ENCODE measurements at places on chromosomes 2 and 18.

- H3K36me3 ChIP-seq, result no peaks in the 10 kb centered on the region
- no peaks in the 10 kb centered on the region for H3K27me3 ChIP-seq
- no peak overlapping the region for H3K4me3 ChIP-seq
- no peak overlapping the region for H3K27ac ChIP-seq
Measured at GRCh38 chr2:143551971-143552650, 422.9 kb downstream of the ARHGAP15 start.

DNA sequence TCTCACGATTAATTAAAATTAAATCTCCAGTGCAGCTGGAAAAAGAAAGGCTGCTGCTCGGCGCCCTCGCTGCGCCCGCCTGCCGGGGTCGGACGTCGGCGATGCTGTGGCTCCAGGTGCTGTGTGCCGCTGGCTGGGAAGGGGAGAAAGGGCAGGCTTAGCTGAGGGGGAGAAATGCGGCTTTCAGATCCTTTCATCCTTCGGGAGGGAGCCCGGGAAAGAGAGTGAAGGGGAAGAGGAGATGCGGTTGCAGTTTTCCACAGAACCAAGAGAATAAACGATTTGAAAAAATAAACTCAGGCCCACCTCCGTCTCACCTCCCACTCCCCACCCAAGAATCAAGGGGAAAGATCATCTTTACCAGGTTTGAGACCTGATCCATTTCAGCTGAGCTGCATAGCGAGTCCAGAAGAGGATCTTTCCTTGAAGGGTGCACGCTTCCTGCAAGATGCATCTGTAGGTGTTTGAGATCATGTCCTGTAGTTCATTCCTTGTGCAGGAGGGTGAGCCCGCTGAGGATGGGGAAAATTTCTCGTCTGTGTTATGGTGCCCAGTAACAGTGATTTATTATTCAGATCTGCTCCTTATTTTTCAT is 495 bp downstream of the TMEM169 start:
- peak overlapping the region; percentile 69 for H3K4me3 ChIP-seq
- no peaks in the 10 kb centered on the region for H3K27me3 ChIP-seq
- no peaks in the 10 kb centered on the region for H3K36me3 ChIP-seq
- H3K4me1 ChIP-seq, result peaks cover 20% of the 10 kb centered on the region
- H3K27ac ChIP-seq, result peak overlapping the region; percentile 59

DNA sequence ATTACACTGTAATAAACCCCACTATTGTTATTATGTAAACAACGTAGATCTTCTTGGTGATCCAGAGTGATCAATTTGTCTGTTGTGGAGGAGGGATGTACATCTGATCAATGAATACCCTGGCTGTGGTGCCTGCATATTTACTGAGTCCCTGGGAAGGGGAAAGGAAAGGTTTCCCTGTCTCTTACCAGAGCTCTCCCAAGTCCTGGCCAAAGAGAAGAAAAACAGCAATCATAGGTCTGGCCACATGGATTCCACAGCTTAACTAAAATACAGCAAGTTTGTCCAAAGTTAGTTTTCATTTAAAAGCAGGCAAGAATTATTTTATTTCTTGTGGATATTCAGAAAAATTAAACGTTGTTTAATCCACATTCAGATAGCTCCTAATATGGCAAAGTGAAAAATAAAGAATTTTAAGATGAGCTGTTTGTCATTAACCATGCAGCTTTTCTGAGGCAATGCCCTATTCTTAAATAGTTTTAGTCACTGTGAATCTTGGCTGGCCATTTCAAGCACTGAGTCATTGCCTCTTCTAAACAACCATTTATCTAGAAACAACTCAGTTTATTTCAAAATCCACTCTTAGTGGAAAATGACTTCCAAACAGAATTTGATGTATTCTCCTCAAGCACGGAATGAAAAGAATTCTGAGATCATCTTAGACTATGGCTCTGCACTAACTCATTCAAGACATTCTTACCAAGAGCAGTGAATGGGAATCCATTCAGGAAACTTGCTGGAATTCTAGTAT is 1004.4 kb upstream of the CDH2 start:
- no peak for DNase-seq
- H3K4me3 ChIP-seq, result no peak overlapping the region
- peak overlapping the region; percentile 45 for H3K27ac ChIP-seq

GRCh38 chr18:76995896-76996295 is 136.7 kb downstream of the MBP start:
- no peaks in the 10 kb centered on the region for H3K36me3 ChIP-seq
- peaks cover 4% of the 10 kb centered on the region for H3K4me1 ChIP-seq
- no peak overlapping the region for H3K27ac ChIP-seq
- no peak for DNase-seq

DNA sequence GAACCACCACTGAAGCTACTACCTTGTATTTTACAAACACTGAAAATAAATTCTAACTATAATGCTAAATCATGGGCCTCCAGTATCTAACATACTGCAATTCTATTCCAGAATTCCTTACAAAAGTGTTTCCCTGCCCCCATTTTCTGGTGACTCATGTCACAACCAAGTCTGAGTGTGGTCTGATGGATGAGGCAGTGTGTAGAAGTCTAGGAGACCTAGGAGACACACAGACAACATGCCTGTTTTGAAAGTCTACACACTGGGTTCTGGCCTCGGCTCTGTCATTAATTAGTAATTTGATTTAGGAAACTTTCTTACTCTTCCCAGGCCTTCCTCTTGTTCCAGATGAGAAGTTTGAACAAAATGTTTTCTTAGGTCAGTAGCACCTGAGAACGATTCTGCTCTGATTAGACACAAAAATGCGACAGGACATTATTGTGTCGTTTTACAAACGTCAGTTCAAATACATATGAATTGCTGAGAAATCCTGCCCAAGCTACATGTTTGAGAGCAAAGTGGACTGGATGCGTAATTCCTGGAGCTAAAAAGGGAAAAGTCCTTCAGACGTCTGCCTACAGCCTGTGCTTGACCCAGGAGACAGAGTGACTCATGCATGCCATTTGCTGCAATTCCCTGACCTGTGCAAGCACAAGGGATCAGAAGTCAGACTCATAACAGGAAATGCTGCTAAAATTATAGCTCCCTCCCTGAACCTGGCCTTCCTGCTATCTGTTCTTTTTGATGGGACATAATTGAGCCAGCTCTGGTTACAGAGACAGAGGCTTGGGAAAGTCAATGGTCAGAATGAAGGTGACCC is 494.4 kb downstream of the SOX11 start:
- no peak overlapping the region for H3K4me3 ChIP-seq
- H3K4me1 ChIP-seq, result no peaks in the 10 kb centered on the region
- H3K36me3 ChIP-seq, result no peaks in the 10 kb centered on the region
- H3K27me3 ChIP-seq, result no peaks in the 10 kb centered on the region
- no peak overlapping the region for H3K27ac ChIP-seq

DNA sequence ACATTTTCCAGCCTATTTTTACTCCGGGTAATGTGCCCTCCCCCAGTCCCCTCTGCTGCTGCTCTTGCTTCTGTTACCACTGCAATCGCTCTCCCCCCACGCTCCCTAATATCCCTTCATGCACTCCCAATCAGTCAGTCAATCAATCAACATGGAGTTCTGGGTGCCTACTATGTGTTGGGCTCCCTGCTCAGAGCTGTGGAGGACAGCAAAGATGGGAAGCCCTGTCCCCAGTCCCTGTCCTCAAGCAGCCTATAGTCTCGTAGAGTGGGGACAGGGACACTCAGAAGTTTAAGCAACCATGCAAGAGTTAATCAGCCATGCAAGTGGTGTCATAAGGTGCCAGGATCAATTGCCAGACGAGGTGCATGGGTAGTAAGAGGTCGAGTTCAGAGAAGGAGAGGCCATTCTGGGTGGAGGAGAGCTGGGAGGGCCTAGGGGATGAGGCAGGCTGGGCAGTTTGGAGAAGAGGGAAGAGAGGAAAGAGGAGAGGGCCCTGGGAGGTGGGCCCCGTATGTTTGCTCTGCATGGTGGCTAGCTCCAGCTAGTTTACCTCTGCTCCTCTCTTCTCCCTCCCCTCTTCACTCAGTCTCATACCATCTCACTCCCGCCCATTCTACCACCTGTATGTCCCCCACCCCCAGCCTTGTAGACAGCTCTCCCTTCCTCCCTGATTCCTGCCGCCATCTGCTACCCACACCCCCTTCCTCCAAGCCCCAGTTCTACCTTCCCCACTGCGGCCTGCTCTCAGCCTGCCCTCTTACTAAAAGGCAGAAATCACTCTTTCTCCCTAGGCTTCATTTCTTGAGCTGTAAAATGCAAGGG is 3.9 kb downstream of the ASIC4 start:
- H3K4me1 ChIP-seq, result peaks cover 30% of the 10 kb centered on the region
- no peak overlapping the region for H3K27ac ChIP-seq

DNA sequence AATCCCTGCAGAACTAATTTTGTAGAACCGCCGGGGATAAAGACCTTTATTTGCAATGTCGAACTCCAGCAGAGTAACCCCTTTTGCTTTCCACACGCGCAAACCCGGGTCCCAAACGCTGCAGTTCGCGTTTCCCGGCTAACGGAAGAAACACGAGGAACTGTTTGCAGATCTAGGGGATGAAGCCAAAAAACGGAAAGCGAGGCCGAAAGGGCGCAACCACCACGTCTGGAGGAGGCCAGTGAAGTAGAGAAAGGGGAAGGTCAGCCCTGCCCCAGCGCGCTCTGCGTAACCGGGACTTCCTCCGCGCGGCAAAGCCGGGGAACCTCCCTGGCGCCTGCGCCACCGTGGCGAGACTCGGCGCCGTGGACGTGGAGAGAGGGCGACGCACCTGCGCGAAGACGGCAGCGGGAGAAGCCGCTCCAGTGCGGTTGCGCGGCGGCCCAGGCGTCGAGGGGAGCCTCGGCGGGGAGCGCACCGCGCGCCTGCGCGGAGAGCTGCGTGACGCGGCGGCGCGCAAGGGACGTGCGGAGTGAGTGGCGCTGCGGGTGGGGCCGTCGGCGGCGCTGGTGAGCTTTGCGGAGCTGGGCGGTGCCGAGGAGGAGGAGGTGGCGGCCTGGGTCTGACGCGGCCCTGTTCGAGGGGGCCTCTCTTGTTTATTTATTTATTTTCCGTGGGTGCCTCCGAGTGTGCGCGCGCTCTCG is at the start of gene PPP1CB:
Gene PPP1CB (plus strand): TSS at position 579 of the 704 bp plus-strand sequence. CDS start 295 bp downstream, outside the sequence.
- H3K27ac ChIP-seq, result peak within 1 kb of the TSS; percentile 94
- peaks cover 52% of the 10 kb centered on the region for H3K4me1 ChIP-seq
- peak; percentile 99 for DNase-seq
- peak within 1 kb of the TSS; percentile 95 for H3K4me3 ChIP-seq
- H3K27me3 ChIP-seq, result no peaks in the 10 kb centered on the region
- H3K36me3 ChIP-seq, result no peaks in the 10 kb centered on the region

DNA sequence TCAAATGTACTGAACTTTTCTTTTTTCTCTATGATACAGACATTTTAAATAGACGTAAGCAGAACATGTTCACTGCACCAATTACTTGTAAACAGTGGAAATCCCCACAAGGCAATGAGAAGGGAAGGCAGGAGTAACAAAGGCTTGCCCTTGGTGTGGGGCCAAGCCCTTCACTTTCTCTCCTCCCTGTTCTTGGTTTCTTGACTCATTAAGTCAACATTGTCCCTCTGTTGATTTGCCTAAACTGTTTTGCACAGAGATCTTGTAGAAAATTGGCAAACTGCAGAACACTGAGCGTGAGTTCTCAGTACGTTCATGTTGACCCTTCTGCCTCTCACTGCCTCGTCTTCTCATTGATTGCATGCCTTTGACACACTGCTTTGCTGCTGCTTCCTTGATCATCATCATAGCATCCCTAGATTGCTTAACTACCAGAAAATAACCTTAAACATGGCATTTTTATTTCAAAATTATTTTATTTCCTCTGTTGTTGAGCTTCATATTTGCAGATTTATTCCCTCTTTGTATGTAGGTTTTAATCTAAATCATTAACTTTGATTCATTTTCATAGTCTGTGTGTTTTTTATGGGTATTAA is 257.7 kb downstream of the PTGR3 start:
- no peaks in the 10 kb centered on the region for H3K36me3 ChIP-seq
- H3K27ac ChIP-seq, result no peak overlapping the region
- H3K4me3 ChIP-seq, result no peak overlapping the region
- peaks cover 5% of the 10 kb centered on the region for H3K4me1 ChIP-seq
- DNase-seq, result no peak

- no peaks in the 10 kb centered on the region for H3K27me3 ChIP-seq
- H3K36me3 ChIP-seq, result no peaks in the 10 kb centered on the region
- peak overlapping the region; percentile 92 for H3K27ac ChIP-seq
- no peak for DNase-seq
Measured at GRCh38 chr18:13216092-13216582, 2.4 kb upstream of the LDLRAD4 start.

GRCh38 chr2:84482603-84483002 is 23.5 kb upstream of the SUCLG1 start:
- H3K27me3 ChIP-seq, result no peaks in the 10 kb centered on the region
- H3K4me1 ChIP-seq, result no peaks in the 10 kb centered on the region
- no peak overlapping the region for H3K27ac ChIP-seq
- no peaks in the 10 kb centered on the region for H3K36me3 ChIP-seq

DNA sequence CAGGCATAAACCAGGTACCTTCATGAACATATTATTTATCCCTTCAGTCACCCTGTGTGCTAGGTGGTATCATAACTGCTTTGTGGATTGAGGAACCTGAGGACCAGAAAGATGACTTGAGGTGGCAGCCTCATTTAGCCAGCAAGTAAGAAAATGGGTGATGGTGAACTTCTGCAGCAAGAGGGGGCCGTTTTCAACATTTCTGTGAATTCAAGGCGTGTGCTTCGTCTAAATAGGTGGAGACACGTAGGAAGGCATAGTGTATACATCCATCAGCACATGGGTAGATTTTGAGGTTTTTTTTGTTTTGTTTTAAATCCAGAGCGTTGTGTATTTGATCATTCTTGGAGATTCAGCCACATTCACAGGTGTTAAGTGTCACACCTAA is 118.7 kb downstream of the SPTBN1 start:
- no peak overlapping the region for H3K27ac ChIP-seq
- no peak overlapping the region for H3K4me3 ChIP-seq
- H3K4me1 ChIP-seq, result peaks cover 94% of the 10 kb centered on the region
- no peaks in the 10 kb centered on the region for H3K36me3 ChIP-seq
- no peak for DNase-seq

DNA sequence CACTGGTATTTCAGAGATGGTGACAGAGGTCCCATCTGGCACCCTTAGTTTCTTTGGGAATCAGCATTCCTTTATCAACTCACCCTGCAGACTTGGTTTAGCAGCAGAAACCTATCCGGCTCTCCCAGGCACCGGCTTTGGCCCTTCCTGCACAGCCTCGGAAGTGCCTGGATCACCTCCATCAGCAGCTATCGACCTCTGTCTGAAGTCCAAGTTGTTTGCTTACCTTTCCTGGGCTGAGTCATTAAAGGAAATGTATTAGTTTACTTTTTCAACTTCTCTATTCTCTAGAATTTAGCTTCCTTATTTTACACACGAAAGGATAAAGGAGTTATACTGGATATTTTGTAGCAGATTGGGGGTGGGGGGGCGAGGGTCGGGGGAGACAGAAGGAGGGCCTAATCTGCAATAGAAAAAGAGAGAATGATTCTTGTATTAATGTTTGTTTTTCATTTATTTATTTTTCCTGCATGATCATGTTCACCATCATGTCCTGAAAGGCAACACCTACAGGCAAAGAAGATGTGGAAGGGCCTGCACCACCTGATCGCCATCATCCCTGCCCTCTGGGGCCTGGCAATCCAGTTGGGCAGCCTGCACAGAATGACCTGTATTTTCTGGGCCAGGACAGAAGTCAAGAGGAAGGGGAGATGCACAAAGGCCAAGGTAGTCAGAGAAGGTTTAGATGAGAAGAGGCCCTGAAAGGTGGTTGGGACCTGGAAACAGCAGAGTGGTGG is 22.1 kb upstream of the MAT2A start:
- H3K27me3 ChIP-seq, result no peaks in the 10 kb centered on the region
- no peaks in the 10 kb centered on the region for H3K36me3 ChIP-seq
- H3K4me3 ChIP-seq, result no peak overlapping the region
- no peak overlapping the region for H3K27ac ChIP-seq

GRCh38 chr18:52452427-52452826 is 112.4 kb downstream of the DCC start:
- H3K27ac ChIP-seq, result no peak overlapping the region
- H3K4me3 ChIP-seq, result no peak overlapping the region
- H3K4me1 ChIP-seq, result no peaks in the 10 kb centered on the region
- H3K27me3 ChIP-seq, result no peaks in the 10 kb centered on the region

Measured in esophagus muscularis mucosa (tissue), 4 donors.